ENCODE measurements at places on chromosomes 5 and 9.

- no peak for DNase-seq
Measured at GRCh38 chr5:142182840-142183239, 74.3 kb downstream of the NDFIP1 start.

DNA sequence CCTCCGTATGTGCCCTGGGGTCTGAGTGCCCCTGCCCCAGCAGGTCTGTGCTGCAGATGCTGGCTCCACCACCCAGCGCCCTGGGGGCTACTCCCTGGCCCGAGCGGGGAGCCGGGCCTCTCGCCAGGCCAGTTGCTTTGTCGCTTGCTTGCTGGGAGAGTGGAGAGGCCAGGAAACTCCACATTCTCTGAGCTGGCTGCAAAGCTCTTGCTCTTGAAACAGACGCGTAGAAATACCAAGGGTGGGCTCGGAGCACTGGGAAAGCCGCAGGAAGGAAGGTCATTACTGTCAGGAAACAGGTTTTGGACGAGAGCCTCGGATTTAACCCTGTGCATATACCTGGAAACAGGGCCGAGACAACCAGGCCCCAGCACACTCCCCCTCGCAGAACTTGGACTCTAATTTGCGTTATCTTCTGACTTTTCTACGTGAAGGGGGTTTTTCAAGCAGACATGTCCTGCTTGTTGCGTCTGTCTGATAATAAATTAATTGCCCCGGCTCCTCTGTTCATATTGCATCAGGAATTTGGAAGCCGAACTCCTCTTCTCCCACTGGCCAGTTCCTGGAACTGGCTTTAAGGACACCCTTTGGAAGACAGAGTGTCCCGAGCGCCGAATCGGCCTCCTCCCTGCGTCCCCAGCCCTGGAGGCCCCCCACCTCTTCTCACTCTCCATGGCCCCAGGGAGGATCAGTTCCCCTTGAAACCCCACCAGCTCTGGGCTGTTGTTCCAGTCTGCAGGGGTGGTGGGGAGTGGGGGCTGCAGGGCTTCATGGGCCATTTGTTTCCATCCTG lies 11.2 kb downstream of the ADAMTSL2 start:
- DNase-seq = no peak

DNA sequence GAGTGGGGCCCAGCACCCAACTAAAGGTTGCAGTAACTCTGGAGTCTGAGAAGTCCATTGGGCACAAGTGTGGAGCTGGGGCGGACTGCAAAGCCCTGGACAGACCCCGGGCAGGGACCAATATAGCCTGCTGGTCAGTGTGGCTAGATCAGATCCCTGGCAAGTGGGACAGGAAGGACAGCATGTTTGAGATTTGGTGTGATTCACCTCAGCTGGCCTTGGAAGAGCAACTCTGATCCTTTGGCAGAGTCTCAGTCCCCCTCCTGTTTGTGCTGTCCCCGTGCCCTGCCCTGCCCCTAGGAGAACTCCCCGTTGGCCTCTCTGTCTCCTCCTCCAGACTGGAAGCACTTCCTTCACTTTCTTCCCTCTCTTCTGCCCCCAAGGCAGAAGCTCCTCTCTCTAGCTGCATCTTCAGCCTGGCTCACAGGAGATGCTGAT lies 255.3 kb downstream of the FSTL4 start:
- no peak for DNase-seq

- no peak for DNase-seq
Measured at GRCh38 chr9:137433349-137433915, 7.7 kb downstream of the ENTPD8 start.

GRCh38 chr5:123000731-123001130 lies 35.8 kb downstream of the PPIC start:
- no peak for DNase-seq

DNA sequence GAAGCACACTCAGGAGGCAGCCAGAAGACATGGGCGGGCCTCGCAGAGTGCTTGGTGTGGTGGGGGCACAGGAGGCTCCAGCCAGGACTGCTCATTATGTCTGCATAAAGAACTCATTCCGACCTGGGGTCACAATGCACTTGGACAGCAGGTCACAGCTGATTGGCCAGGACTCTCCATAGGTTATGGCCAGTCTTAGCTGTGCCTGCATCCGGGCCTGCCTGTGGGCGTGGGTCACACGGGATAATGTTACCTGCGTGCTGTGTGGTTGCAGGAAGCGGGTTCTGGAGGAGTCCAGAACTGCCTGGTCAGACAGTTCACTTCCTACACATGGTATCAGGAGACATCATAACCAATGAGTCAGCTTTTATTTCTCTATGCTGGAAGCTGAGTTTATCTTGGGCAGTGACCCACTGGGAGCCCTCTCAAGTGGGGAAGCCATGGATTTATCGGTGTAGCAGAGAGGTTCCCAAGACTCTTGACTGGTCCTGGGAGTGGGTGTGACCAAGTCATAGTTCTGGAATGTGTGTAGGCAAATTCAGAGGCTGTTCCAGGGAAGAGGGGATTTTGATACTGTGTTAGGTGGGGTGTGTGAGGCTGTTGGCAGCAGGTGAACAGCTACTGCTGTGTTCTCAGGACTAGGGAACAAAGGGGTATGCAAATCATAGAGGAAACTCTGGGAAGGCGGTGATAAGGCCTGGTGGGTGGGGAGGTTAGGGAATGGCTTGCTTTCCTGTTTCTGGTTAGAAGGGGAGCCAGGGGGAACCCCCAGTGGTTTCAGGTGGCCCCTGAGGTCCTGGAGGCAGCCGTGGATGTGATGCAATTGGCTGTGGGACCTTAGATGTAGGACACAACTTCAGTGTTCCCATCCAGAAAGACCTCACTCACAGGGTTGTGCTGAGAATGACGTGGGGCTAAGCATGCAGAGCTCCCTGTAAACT lies 51.3 kb downstream of the ARHGEF37 start:
- no peak for DNase-seq

GRCh38 chr5:159858871-159859270 lies 57.4 kb upstream of the ADRA1B start:
- DNase-seq = no peak

- no peak for DNase-seq
Measured at GRCh38 chr9:33165263-33166151, 1.6 kb downstream of the B4GALT1 start.

- DNase-seq = no peak
Measured at GRCh38 chr5:38666668-38667498, 110.4 kb upstream of the LIFR start.

DNA sequence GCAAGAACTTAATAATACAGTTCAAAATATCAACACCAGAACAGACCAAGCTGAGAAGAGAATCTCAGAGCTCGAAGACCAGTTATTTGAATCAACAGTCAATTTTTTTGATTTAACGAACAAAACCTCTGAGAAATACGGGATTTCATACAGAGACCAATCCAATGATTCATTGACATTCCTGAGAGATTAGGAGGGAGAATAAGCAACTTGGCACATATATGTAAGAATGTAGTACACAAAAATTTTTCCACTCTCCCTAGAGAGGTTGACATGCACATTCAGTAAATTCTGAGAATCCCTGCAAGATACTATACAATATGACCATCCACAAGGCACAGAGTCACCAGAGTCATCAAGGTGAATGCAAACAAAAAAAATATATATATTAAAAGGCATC lies 1577.3 kb upstream of the C9orf72 start:
- no peak for DNase-seq

GRCh38 chr5:90700299-90700698 lies 141.7 kb downstream of the ADGRV1 start:
- no peak for DNase-seq

DNA sequence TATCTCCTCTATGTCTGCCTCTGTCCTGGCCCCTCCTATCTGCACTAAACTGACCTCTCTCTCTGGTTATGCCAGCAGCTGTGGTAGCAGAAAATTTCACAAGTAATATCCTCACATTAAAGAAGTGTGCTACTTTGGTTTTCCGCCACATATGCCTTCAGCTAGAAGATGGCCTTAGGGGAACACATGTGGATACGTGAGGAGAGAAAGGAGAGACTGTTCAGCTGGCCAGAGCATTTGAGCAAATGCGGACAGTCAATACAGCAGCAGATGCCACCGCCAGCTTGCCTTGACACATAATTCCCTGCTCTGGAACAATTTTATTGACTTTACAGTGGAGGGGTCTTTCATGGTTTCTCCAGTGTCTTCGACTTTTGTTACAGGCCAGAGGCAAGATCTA lies 434.6 kb downstream of the TAF11L14 start:
- no peak for DNase-seq

GRCh38 chr9:109037946-109038715 lies 24.8 kb upstream of the CTNNAL1 start:
- no peak for DNase-seq

- no peak for DNase-seq
Measured at GRCh38 chr5:39213447-39214207, 5.7 kb downstream of the FYB1 start.
